ENCODE measurements at places on chromosomes 12 and 14.

GRCh38 chr14:23094666-23095195 is at the start of gene ACIN1:
TSS of gene ACIN1 (minus strand) at chr14:23095136. CDS start at chr14:23095112, 24 bp downstream.
- DNase-seq = peak; percentile 64

GRCh38 chr12:88308825-88309224 is 166.7 kb downstream of the TMTC3 start:
- no peak for DNase-seq

DNA sequence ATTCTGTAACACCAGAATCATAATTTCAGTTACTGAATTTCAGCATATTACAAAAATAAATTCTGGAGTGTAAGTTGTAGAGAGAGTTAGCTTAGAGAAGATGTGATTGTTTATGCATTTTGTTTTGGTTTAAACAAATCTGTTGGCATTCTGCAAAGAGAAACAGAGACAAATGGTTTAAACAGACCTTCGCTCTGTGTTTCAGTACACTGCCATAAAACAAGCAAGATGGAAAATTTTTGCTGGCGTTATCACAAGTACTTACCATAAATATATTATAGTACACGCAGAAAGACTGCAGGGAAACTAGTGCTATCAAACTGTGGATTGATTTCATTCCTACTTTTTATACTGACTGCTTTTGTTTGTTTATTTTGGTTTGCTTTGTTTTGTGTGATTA is 850.3 kb upstream of the FOXG1 start:
- DNase-seq = no peak

DNA sequence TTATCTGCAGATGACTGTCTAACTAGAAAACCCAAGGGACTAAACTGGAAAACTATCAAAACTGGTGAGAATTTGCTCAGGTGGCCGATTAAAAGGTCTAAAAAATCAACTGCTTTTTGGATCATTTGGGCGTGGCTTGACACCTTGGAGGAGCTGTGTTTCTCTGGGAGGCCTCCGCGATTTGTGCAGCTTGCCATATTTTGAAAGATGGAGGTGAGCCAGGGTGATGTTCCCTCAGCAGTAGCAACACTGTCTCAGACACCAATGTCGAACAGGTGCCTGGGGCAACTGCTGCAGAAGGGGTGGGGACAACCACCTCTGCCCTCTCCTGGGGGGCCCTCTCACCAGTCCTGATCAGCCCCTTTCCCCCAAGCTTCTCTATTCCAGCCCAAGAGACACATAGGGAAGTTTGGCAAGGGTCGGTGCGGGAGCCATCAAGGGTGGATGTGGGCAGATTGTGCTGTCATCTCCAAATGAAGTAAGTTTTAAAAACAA is 3.8 kb downstream of the CCDC177 start:
- DNase-seq = no peak

DNA sequence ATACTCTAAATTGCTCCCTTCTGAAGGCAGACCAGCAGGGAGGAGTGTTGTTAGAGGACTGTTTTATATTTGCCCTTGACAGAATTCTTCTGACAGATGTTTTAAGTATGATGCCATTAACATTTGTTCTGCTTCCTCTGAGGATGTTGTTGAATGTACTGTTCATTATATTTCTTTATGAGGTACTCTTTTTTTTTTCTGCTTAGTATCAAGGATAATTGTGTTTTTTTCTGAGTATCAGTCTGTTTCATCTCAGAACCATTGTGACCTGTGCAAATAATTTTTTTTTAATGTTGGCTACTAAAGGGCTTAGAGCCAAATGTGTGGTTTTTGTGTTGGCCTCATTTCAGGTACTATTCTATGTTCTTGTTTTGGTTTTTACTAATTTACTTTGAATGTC is 10.6 kb downstream of the METAP2 start:
- DNase-seq = no peak

DNA sequence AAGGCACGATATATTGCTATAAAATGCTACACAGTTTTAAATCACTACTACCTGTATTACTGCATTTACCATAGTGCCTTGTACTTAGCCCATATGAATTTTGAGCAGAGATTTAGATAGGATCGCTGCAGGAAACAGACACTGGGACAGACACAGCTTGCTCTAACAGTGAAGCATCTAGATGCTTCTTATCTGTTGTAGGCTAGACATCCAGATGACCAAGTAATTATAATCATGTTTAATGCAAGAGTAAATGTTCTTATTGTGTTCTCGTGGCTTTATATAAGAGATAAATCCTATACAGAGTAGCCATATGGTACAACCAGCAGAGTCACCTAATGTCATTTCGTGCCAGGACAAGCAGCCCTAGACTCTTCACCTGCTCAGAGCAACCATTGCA is 92.8 kb downstream of the ASCL1 start:
- no peak for DNase-seq

DNA sequence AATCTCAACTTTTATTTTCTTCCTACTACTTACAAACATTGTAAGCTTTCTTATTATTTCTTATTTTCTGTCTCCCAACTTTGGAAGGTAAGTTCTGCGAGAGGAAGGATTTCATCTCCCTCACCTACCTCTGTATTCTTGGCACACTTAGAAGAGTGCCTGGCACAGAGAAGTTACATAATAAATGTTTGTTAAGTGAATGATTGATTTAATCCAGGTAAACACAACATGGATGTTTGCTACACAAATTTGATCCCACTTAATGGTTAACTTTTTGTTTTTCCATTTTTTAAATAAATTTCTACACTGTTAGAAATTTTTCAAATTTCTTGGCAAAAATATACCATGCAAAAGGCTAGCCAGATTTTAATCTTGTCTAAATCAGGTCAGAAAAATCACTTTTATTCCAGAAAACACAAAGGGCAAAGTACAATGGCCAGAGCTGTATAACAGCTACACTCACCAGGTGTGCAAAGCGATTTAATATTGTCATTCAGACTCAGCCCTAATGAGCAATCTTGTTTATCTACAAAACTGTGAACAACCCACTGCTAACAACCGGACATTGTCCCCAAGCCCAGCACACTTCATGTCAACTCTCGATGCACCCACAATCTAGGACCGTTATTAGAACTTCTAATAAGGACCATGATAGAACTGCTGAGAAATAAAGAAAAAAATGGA is 222.1 kb upstream of the EEA1 start:
- DNase-seq = no peak

GRCh38 chr12:47021298-47021697 is 58.1 kb upstream of the PCED1B start:
- peak; percentile 19 for DNase-seq

- DNase-seq = no peak
Measured at GRCh38 chr14:83416476-83416875, 1882.8 kb upstream of the SEL1L start.

- no peak for DNase-seq
Measured at GRCh38 chr12:51863363-51863932, 14.9 kb upstream of the FIGNL2 start.

DNA sequence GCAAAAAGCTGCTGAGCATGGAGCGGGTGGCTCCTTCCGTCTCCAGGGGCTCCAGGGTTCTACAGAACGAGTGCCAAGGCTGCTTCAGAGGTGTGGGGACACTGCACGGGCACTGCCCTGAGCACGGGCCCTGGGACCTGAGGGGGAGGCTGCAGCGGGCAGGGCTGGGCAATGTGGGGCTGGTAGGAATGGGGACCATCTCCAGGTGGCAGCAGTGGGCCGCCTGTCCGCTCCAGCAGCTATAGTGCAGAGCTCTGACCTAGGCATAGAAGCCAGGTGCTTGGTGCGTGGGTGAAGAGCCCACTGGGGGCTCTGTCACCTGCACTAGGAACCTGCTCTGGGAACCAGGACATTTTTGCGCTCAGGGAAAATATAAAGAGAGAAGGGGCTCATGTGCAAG is 22.3 kb downstream of the HDAC7 start:
- no peak for DNase-seq

- no peak for DNase-seq
Measured at GRCh38 chr14:104797115-104798044, 1.8 kb upstream of the AKT1 start.

DNA sequence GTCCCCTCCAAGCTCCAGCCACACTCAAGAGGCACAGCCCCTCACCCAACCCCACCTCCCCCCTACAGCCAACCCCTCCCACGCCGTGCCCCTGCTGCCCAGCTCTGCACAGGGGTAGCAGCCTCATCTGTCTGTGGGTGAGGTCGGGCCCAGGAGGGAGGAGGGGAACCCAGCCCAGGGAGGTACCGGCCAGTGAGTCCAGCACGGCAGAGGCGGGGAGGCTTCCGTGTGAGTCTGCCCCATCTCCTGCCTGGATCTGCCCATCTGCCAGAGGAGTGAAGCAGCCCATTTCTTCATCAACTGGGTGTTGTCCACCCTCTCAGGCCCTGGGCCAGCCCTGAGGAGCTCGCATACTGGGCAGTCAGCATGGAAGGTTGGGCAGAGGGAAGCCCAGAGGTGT is 54.2 kb downstream of the CCNK start:
- DNase-seq = no peak

DNA sequence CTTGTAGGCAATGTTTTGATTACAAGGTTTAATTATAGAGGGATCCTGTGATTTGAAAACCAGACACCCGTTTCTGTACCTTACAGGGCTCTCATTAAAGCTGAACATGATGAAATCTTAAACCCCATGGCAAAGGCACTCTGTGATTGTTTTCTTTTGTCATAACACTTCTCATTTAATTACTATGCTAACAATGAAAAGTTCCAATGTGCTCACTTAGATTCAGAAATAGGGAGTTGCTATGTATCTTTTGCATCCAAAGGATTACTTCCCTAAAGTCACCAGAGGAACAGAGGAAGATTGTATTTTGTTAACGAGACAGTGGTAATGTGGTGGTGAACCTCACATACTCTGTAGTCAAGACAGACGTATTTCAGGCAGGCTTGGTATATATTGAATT is 81.5 kb upstream of the MYF6 start:
- DNase-seq = no peak

DNA sequence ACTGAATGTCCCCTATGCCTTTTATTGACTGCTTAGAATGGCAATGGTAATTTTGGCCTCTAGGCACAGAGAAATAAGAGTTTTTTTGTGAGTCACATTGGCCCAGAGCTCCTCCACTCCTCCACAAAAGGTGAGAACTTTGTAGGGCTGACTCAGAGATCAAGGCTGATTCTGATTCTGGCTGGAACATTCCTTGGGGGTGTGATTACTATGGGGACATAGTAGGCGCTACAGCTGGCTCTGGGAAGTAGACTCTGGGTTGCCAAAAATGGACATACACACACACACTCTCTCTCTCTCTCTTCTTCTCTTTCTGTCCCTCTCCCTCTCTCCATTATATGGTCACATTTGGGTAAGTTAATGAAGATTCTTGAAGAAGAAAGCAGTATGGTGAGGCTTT is 174.6 kb upstream of the DDHD1 start:
- no peak for DNase-seq

DNA sequence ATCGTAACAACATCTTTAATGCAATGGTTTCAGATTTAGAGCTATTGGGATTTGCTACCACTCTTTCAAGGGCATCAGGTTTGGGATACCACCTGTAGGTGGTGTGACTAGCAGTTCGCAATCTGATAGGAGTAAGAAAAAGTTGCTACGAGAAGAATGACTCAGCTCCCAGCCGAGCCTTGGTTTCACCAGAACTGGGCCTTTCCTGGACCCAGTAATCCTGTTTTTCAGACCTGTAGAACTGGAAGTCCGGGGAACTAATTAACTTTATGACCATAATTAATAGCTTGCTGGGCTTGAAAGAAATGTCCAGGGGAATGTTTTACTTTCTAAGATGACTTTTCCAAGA is 770 bp downstream of the ABHD4 start:
- no peak for DNase-seq

DNA sequence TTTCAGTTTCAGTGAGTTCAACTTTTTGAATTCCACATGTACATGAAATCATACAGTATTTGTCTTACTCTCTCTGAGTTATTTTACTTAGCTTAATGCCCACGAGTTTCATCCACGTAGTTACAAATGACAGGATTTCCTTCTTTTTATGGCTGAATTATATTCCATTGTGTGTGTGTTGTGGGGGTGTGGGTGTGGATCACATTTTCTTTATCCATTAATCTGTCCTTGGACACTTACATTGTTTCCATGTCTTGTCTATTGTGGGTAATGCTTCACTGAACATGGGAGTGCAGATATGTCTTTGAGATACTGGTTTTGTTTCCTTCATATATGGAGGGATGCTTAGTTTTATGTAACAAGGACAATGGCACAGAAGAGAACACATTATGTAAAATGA is 63.5 kb upstream of the TMTC1 start:
- no peak for DNase-seq

- no peak for DNase-seq
Measured at GRCh38 chr12:113877607-113878006, 88.5 kb downstream of the RBM19 start.

GRCh38 chr14:49420201-49420600 is 166.0 kb downstream of the RPS29 start:
- no peak for DNase-seq

DNA sequence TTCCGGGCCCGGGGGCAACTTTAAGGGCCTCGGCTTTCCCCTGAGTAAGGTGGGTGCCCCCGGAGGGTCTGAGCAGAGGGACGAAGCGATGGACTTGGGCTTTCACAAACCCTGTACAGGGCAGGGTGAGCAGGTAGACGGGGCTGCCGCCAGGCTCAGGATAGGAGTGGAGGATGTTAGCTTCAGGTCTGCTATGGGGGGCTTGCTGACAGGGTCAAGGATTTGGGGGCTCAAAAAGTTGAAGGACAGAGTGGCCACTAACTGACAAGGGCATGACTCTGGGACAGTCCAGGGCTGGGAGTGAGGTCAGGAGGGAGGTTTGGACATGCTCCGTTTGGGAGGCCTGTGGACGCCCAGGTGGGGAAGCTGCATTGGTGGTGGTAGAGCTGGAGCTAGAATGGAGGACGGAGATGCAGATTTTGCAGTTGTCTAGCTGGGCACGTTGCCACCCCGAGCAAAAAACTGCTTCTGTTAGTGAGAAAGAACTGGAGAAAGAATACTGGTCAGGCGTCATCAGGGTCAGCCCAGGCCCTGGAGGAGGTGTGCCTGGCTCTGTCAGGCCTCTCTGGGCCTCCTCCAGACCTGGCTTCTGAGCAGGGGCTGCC is 113.3 kb downstream of the ADGRD1 start:
- no peak for DNase-seq

GRCh38 chr14:93977790-93978581 is 1.6 kb upstream of the ASB2 start:
- peak; percentile 77 for DNase-seq

GRCh38 chr14:44756554-44756953 is 205.2 kb downstream of the KLHL28 start:
- DNase-seq = no peak

GRCh38 chr14:94816113-94816512 is 46.2 kb upstream of the GSC start:
- DNase-seq = no peak

Data from GM12864 (cell line).